Eye (tissue), 1 donor: ENCODE measurements at places on chromosomes 1 and 21.

GRCh38 chr1:175742790-175743459 lies 470 bp downstream of the TNR start:
- DNase-seq, result peak; percentile 86

GRCh38 chr1:153483776-153484175 lies 23.3 kb upstream of the S100A7 start:
- DNase-seq, result peak; percentile 7

- DNase-seq, result no peak
Observed at GRCh38 chr1:53755874-53756273, 16.9 kb upstream of the GLIS1 start.

DNA sequence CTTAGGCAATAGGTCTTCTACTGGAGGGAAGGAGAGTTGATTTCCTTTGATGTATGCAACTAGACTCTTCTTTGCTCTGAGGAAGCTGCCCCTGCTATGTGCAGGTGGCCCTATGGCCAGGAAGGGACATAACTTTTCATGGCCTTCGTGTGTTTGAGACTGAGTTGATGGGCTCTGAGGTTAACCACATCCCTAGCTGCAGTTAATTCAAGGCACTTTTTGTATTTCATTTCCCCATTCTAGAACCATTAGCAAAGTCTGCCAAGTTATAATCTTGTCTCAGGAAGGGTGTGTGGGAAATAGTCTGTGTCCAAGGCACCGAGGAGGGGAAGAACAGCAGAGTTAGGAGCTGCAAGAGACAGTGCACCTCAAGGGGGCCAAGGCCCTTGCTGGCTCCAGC lies 2.5 kb downstream of the FCRL4 start:
- no peak for DNase-seq

DNA sequence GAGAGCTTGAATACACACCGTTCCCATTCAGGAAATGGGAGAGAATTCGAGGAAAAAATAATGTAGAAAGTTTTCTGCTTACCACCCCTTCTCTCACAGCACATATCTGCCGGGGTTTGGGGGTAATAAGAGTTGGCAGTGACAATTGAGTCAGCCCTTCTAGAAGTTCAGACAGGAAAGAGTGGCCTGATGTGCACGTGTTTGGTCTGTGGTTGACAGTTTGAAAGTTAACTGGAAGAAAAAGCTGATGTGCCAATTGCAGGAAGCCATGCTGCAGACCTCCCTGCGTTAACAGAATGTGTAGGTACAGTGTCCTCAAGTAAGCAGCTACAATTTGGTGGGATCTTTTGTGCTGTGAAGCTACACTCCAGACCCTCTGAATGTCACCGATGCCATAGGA lies 50.9 kb downstream of the DHX9 start:
- DNase-seq, result no peak

DNA sequence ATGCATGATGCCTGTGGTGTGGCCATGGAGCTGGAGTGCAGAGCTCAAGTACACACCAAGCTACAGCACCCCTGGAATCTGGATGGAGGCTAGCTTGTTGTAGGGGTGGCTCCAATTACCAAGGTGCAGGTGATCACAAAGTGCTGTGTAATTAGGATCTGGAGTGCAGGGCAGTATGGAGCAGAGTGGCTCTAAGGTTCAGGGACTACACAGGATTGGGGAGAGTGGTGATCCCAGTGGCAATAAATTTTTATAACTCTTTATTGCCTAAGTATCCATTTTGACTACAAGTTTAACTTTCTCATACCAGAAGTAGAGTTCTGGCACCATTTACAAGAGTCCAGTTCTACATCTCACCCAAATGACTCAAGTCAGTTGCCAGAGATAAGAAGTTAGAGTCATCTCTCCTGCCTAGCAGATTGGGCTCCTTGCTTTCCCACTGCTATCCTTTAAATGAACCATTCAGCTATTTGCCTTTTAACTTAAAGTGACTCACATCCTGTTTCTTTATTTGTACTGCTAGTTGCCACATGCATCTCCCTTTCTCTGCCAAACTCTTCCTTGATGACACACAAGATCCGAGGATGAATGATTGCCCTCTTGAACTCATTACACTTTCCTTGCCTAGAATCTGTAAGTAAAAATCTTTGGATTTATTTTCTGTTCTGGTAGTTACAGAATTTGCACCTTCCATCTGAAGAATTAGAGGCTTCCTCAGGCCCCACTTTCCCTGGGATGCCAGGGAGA lies 427.2 kb downstream of the KCNT2 start:
- DNase-seq, result peak; percentile 4

- no peak for DNase-seq
Observed at GRCh38 chr1:160090760-160091159, 7.7 kb downstream of the IGSF8 start.

DNA sequence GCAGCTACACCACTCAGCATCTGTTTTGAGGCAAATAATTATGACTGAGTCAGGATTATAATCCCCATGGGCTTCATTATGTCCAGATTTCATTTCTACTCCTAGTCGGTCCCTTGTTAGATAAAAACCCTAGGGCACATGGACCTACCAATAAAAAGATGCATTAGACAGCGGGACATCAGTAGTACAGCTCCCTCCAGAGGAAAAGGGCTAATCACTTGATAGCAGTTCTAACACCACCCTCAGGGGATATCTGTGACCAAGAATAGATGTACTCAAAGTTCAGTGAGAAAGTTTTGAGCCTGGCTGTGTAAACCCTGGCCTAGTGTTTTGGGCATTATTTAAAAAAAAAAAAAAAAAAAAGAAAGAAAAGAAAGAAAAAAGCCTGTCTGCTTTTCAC lies 10.0 kb downstream of the GJA8 start:
- DNase-seq, result no peak

DNA sequence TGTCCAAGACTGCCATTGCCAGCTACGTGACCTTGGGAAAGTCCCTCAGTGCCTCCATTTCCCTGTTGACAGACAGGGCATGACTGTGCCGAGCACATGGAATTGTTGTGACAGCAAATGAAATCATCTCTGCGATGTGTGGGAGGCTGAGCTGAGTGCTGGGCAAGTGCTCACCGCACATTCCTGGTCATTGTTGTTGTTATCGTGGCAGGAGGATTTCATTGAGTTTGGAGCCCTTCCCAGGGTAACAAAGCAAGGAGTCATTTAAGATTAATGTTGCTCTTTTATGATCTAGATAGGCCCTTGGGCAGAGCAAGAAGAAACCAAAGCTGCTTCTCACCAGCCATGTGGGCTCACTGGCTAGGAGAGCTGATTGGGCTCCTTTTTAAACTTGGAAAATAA lies 39.6 kb upstream of the ITPKB start:
- peak; percentile 18 for DNase-seq

- DNase-seq, result no peak
Observed at GRCh38 chr1:24094554-24094953, 17.4 kb downstream of the MYOM3 start.

DNA sequence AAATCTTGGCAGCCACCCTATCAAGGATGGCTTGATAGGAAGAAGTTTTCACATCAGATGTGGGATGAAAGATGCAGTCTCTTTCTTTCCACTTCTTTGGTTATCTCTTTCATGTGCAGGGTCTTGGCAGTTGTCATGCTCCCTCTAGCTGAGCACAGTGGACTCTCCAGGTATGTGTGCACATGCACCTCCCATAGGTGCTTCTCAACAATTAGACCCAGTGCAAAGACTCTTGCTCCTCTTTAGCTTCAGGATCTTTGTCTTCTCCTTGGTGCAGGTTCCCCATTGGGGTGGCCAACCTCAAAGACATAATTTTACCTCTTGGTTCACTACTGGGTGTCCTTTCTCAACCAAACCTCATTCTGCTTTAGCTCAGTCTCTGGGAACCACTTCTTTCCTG lies 80.7 kb downstream of the TBX15 start:
- no peak for DNase-seq

DNA sequence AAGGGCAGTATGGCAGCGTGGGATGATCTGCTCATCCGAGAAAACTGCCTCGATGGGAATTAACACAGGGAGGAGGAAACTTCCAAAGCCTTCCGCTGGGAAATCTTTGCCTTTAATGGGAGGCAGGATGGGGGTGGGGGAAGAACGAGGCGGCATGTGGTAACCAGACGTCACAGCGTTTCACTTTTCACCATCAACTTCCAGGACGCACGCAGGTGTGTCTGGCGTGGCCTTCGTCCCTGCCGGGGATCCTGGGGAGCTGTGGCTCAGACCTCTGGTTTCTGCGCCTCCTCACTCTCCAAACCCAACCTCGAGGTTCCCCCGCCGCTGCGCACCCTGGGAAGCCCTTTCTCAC lies 282 bp downstream of the RSPH1 start:
- DNase-seq, result no peak

DNA sequence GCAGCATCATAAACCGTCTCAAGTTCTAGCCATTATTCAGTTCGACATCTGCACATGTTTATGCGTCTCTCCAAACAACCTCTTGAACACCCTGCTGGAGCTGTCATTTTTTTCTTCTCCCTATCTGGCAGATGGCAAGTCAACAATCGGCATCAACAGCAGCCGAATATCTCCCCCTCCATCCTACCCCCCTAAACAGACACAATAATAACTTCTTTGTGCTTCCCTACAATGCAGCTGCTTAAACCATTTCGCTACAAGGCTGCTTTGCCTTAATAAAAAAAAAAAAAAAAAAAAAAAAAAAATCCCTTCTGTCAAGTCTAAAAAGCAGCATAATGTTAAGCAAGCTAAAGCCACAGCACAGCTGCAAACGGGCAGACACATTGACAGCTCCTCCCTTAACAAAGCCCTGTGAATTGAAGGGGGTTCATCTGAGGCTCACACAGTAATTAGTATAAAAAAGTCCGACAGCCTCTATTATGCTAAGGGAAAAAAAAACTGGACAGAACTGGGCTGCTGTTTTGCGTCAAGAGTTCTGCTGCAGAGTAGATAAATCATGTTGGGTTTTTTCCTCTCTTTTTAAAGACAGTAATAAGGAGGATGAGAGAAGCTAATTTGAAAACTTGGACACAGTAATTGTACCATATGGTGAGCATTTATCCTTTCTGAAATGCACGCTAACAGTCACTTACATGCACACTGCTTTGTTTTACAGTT lies 136.4 kb downstream of the AKT3 start:
- DNase-seq, result peak; percentile 92

- DNase-seq, result no peak
Observed at GRCh38 chr1:16110884-16111283, 37.4 kb upstream of the FAM131C start.

GRCh38 chr1:33122483-33123178 lies 41.7 kb downstream of the AZIN2 start:
- DNase-seq, result no peak

GRCh38 chr1:100100202-100100601 lies 32.5 kb downstream of the SASS6 start:
- DNase-seq, result no peak

DNA sequence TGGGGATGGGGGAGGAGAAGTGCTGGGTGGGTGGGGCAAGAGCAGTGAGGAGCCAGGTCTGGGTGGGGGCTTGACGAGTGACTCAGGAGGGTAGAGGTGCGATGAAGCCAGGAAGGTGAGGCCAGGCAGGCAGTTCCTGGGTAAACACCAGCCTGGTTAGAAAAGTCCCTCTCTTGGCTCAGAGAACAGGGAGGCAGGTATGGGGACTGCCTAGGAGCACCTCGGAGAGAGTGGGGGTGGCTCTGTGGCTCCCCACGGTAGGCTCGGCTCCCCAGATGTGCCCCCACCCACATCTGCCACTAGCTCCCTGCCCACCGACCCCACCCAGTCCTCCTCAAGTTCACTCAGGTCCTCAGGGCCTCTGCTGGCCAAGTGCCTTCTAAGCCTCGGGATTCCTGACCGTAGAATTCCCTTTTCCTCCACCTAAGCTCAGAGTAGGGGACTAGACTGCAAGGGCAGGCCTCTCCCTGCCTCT lies 1.2 kb downstream of the HSPG2 start:
- no peak for DNase-seq

DNA sequence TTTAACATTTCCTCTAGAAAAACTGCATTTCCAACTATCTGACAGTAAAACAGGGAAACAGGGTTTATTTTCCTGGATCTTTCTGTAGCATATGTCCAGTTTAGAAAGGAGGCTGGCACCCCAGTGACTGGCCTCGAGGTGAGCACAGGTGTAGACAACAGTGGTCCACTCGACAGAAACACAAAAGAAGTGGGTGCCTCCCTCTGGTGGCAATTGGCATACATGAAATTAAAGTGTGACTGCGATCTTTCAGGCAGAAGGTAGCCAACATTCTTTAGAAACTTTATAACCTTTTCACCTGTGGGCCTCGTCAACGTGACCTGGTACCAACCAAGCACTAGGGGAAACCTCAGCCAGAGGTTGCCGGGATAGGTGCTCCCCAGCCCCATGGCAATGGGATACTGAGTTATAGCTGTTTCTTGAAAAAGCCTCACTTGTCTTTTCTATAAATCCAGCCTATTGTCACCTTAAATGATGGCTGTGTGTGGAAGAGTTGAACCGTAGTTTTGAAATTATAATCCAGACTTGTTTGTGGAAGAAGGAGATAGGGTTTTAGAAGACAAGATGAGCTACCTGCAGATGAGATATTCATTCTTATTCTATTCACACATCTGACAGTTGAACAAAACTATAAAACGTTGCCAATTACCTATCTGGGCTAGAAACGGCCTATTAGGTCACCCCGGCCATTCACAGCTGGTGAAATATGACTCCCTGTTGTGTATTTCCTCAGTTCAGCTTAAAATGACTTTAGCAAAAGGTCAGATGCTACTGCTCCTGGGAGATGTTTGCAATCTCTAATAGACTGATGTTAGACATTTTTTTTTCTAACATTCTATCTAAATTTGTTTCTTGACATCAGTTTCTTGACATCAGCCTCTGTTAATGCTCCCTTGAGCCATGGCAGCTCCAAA lies 44.3 kb downstream of the PCP4 start:
- DNase-seq, result no peak

DNA sequence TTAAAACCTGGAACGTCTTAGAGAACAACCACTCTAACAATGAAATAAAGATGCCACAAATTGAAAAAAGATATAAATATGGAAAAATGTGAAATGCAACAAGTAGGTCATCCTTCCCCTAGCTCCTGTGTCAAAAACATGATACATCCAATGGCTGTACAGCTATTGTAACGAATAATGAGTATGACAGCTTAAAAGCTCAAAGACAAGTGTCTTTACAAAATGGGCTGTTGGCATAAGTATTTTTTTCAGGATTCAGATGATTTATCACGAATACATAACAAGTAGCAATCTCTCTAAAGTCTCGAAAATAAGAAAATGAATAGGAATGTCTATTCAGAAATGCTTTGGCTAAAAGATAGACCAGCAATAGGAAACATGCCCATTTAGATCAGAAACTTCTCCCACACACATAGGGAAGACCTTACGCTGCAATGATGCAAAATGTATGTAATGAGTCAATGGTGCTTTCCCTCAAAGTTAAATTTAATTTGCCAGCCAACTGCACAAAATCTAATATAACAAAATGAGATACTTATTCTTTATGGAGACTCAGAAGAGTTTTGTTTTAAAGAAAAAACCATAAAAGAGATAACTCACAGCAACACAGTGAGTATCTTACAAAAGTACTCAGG lies 8.3 kb downstream of the TGFBR3 start:
- DNase-seq, result no peak

- DNase-seq, result no peak
Observed at GRCh38 chr1:43315481-43315880, 14.7 kb downstream of the TIE1 start.

GRCh38 chr1:154434346-154435085 lies 29.4 kb downstream of the IL6R start:
- no peak for DNase-seq

GRCh38 chr1:197519741-197520334 lies 251.8 kb downstream of the CRB1 start:
- DNase-seq, result peak; percentile 12
